Vagina (tissue), 2 donors: ENCODE measurements at places on chromosomes 16 and 17. TPM values are rescaled to one million over a fixed set of nuclear protein-coding genes. Genes with fewer than 3 reads are reported as not detected.
A peak's percentile ranks its signal among the peaks of the same experiment; 100 is the strongest.

The SLC2A4 gene
- 3.2 TPM for total RNA-seq

The SLC16A11 gene
- total RNA-seq = not detected

- peak overlapping the region; percentile 12 for H3K4me3 ChIP-seq
- no peak for DNase-seq
- H3K36me3 ChIP-seq = no peaks in the 10 kb centered on the region
Measured at GRCh38 chr16:85437166-85438052, 175.7 kb upstream of the GSE1 start.

The OR3A3 gene
- not detected for total RNA-seq

GRCh38 chr17:78114831-78115723, 13.5 kb downstream of the TMC6 start:
- no peaks in the 10 kb centered on the region for H3K27me3 ChIP-seq
- H3K4me1 ChIP-seq = peaks cover 29% of the 10 kb centered on the region
- no peak for DNase-seq
- no peak overlapping the region for H3K27ac ChIP-seq
- no peak overlapping the region for H3K4me3 ChIP-seq

The CD300H gene
- not detected for total RNA-seq

The HASPIN gene
- 0.74 TPM for total RNA-seq

DNA sequence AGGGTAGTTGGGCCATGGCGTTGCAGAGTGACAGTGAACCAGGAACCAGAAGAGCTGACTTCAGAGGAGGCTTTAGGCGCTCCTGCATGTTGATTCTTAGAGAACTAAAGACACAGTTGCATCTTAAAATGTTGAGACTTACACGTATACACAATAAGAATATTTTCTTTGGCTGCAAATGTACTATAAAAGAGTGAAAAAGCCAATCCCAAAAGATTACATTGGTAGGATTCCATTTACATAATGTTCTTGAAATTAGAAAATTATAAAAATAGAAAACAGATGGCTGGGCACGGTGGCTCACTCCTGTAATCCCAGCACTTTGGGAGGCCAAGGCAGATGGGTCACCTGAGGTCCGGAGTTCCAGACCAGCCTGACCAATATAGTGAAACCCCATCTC, 738.8 kb downstream of the WWOX start:
- no peak overlapping the region for H3K27ac ChIP-seq
- no peaks in the 10 kb centered on the region for H3K27me3 ChIP-seq
- no peak overlapping the region for H3K4me3 ChIP-seq

- H3K4me1 ChIP-seq = no peaks in the 10 kb centered on the region
- H3K27me3 ChIP-seq = no peaks in the 10 kb centered on the region
- no peak overlapping the region for H3K27ac ChIP-seq
- H3K36me3 ChIP-seq = no peaks in the 10 kb centered on the region
- DNase-seq = no peak
- H3K4me3 ChIP-seq = no peak overlapping the region
Measured at GRCh38 chr17:31404028-31404949, 12.8 kb downstream of the RAB11FIP4 start.

DNA sequence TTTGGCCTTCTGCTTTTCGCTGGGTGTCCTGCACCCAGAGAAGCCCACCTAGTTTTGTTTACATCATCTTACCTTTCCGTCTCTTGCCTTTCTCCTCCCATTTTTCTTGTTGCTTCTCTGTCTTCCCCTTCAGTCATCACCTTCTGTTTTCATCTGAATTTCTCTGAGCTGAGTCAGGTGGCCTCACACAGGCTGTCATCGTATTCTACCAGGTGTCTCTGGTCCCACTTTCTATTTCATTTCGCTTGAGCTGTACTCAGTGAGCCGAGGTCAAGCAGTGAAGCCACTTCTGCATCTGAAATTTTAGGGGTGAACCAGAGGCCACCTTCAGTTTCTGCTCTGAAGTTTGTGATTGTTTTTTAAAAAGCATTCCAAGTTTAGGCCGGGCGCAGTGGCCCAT, 9.7 kb downstream of the CRAMP1 start:
- H3K4me3 ChIP-seq = no peak overlapping the region
- no peaks in the 10 kb centered on the region for H3K4me1 ChIP-seq
- H3K27me3 ChIP-seq = no peaks in the 10 kb centered on the region
- no peak overlapping the region for H3K27ac ChIP-seq
- no peak for DNase-seq
- H3K36me3 ChIP-seq = peaks cover 27% of the 10 kb centered on the region

GRCh38 chr17:42494673-42495072, 36.0 kb downstream of the ATP6V0A1 start:
- H3K36me3 ChIP-seq = peaks cover 81% of the 10 kb centered on the region
- no peak overlapping the region for H3K4me3 ChIP-seq
- H3K4me1 ChIP-seq = no peaks in the 10 kb centered on the region
- no peak overlapping the region for H3K27ac ChIP-seq

The TAT gene
- total RNA-seq = not detected

DNA sequence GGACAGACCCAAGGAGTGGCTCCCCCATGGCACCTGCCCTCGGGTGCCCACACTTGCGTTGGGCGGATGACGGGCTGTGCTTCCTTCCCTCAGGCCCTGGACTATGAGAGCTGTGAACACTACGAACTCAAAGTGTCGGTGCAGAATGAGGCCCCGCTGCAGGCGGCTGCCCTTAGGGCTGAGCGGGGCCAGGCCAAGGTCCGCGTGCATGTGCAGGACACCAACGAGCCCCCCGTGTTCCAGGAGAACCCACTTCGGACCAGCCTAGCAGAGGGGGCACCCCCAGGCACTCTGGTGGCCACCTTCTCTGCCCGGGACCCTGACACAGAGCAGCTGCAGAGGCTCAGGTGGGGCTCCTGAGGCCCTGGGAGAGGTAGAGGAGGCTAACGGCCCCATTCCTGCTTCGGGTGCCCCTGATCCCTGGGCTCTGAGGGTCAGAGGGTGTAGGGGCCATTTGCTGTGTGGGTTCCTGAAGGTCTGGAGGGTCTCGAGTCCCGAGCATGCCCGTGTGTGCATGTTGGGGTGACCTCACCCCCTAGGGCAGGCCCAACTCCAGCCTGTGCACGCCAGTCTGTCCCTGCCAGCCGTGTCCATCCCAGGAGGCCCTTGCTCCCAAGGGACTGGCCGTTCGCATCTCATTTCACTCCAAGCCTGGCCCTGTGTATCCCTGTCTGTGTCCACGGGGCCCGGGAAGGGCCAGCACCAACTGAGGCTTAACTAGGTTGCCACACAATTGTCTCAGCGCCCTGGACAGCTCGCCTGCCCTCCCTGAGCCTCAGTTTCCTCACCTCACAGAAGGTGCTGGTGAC, 10.0 kb downstream of the SLC22A31 start:
- H3K27me3 ChIP-seq = no peaks in the 10 kb centered on the region
- no peak overlapping the region for H3K27ac ChIP-seq
- no peaks in the 10 kb centered on the region for H3K36me3 ChIP-seq
- DNase-seq = no peak

DNA sequence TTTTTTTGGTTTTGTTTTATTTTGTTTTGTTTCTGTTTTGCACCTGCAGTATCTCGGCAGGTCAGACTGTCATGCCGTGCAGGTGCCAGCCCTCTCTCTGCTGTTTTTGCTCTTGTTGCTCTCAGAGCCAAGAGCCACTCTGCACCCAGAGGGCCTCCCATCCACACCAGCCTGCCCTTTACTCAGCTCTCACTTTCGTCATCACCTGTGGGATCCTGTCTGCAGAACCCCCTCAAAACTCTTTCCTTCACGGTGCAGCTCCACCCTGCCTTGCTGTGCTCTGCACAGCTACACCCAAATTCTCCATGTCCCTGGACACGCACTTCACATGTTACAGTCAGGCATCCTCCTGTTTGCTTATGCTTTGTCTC, 2.6 kb downstream of the AOC3 start:
- peak overlapping the region; percentile 42 for H3K4me3 ChIP-seq
- DNase-seq = no peak
- no peaks in the 10 kb centered on the region for H3K36me3 ChIP-seq
- no peaks in the 10 kb centered on the region for H3K27me3 ChIP-seq
- peak overlapping the region; percentile 44 for H3K27ac ChIP-seq

DNA sequence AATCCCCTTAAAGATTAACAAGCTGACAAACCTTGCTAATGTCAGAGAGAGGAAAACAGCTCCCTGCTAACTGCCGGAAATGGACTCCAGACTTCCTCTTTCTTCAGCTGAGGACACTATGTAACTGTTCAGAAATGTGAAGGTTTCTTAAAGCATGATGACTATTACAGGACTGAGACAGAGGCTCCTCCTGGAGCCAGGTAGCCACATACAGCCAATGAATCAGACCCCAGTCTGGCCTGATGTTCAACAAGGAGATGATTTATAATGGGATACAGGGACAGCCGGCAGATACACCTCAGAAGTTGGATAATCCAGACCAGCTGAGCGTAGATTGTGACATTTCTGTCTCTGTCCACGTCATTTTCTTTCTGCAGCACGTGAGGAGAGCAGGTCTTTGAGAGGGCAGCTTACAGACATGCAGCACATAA, 216.2 kb downstream of the HS3ST3A1 start:
- H3K4me3 ChIP-seq = no peak overlapping the region
- no peaks in the 10 kb centered on the region for H3K27me3 ChIP-seq
- H3K4me1 ChIP-seq = no peaks in the 10 kb centered on the region
- no peak overlapping the region for H3K27ac ChIP-seq
- DNase-seq = no peak

GRCh38 chr16:70630960-70631745, 15.2 kb upstream of the IL34 start:
- DNase-seq = no peak
- H3K36me3 ChIP-seq = no peaks in the 10 kb centered on the region
- no peak overlapping the region for H3K4me3 ChIP-seq
- H3K4me1 ChIP-seq = no peaks in the 10 kb centered on the region
- H3K27me3 ChIP-seq = no peaks in the 10 kb centered on the region

- H3K4me3 ChIP-seq = no peak overlapping the region
- H3K27ac ChIP-seq = no peak overlapping the region
- no peaks in the 10 kb centered on the region for H3K27me3 ChIP-seq
- H3K36me3 ChIP-seq = no peaks in the 10 kb centered on the region
Measured at GRCh38 chr16:10343124-10343760, 42.6 kb upstream of the ATF7IP2 start.

DNA sequence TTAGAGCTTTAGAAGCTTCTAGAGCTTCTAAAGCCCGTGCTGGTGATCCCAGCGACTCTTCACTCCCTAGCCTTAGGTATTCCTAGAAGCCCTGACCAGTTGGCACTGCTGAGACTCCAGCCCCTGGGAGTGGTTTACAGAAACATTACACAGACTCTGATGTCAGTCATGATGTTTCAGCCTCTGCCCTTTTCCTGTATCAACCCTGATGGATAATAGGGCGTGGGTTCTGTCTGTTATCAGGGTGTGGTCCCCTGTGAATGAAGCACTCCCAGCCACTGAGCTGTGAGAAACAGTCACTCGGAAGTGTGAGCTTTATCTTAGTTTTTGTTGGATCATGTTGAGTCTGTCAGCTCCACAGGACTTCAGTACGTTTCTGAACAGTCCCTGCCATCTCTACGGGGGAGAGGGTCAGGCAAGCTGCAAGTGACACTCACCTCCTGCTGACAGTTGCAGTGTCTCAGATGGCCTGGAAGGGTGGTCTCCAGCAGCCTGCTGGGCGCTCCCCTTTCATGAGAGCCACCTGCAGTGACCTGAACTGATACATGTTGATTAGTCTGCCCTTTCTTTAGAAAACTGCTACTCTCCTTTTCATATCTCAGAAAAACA, 12.8 kb downstream of the GOSR2 start:
- H3K27ac ChIP-seq = no peak overlapping the region
- no peaks in the 10 kb centered on the region for H3K27me3 ChIP-seq
- no peaks in the 10 kb centered on the region for H3K4me1 ChIP-seq
- H3K36me3 ChIP-seq = peaks cover 93% of the 10 kb centered on the region
- DNase-seq = no peak

The LGALS9B gene
- 0.98 TPM for total RNA-seq

- H3K4me3 ChIP-seq = no peak overlapping the region
- H3K4me1 ChIP-seq = peaks cover 9% of the 10 kb centered on the region
- H3K27ac ChIP-seq = no peak overlapping the region
- H3K27me3 ChIP-seq = no peaks in the 10 kb centered on the region
Measured at GRCh38 chr16:4283939-4284338, 11.1 kb upstream of the TFAP4 start.

- H3K4me1 ChIP-seq = no peaks in the 10 kb centered on the region
- DNase-seq = no peak
- no peaks in the 10 kb centered on the region for H3K36me3 ChIP-seq
- no peaks in the 10 kb centered on the region for H3K27me3 ChIP-seq
- H3K27ac ChIP-seq = no peak overlapping the region
- no peak overlapping the region for H3K4me3 ChIP-seq
Measured at GRCh38 chr16:47136099-47136842, 7.5 kb downstream of the NETO2 start.

DNA sequence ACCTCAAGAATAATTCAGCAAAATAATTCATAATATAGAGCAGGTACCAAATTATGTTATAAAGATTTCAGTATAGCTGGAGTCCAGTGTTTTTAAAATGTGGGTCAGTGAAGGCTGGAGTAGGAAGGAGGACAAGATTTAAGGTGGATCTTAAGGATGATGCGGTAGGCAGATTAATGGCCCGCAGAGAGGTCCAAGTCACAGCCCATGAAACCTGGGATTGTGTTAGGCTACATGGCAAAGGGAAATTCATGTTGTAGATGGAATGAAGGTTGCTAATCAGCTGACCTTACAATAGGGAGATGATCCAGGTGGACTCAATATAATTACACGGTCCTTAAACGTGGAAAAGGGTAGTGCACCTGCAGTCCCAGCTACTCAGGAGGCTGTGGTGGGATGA, 6.2 kb upstream of the IRF8 start:
- no peaks in the 10 kb centered on the region for H3K4me1 ChIP-seq
- no peak overlapping the region for H3K4me3 ChIP-seq
- H3K27me3 ChIP-seq = peaks cover 3% of the 10 kb centered on the region
- H3K27ac ChIP-seq = no peak overlapping the region
- no peaks in the 10 kb centered on the region for H3K36me3 ChIP-seq

GRCh38 chr16:50910736-50911100, 168.8 kb downstream of the CYLD start:
- DNase-seq = no peak
- H3K36me3 ChIP-seq = no peaks in the 10 kb centered on the region
- no peak overlapping the region for H3K4me3 ChIP-seq
- no peaks in the 10 kb centered on the region for H3K27me3 ChIP-seq
- no peak overlapping the region for H3K27ac ChIP-seq
- H3K4me1 ChIP-seq = peaks cover 6% of the 10 kb centered on the region

DNA sequence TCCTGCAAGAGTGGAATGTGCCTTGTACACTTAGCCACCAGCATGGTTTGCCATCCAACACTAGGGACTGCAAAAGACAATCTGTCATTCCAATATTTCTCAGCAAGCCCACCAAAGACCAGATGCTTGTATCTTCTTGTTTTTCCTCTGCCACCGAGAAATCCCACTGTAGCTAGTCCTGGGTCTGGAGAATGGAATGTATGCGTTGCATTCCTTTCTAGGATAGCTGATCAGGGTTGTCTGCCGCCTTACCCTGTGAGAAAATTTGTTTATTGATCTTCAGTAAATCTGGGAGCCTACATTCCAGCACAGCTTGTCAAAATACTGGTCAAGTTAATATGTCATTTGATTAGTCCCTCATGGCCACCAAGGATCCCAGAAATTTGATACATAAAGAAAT, 28.1 kb upstream of the ADAMTS18 start:
- H3K36me3 ChIP-seq = no peaks in the 10 kb centered on the region
- peaks cover 2% of the 10 kb centered on the region for H3K4me1 ChIP-seq
- no peak for DNase-seq
- no peak overlapping the region for H3K27ac ChIP-seq
